ENCODE measurements at places on chromosomes 11 and 22. TPM values are rescaled to one million over a fixed set of nuclear protein-coding genes. Genes with fewer than 3 reads are reported as not detected.

DNA sequence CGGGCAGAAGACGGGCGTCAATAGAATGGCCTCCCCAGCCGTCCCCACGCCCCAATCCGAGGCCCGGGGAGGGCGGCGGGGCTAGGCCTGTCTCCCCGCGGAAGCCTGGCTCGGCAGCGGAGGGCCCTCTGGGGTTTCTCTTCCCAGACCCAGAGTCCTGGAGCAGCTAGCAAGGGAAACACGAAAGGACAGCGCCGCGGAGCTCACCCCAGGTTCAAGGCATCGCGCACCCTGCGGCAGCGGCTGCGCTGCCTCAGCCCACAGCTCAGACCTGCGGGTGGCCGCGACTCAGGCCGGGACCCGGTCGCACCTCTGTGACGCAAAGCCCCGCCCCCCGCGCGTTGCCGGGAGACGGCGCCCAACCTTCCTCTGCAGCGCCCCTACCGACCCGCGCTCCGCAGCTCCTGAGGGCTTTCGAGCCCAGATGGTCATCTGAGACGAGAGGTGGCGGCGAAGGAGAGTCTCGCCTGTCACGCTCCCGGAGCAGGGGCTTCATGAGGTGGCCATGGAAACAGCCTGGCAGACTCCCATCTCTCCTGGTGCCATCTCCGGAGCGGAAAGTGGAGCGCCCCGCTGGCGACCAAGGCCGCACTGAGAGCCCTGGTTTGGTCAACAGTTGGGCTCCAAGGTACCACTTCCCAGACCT is at the start of gene RNF141:
Gene RNF141, minus strand, starts transcription at position 273 of the 646 bp plus-strand sequence. CDS start 7,029 bp downstream, outside the sequence.
- DNase-seq, result peak; percentile 98
- peaks cover 18% of the 10 kb centered on the region for H3K4me1 ChIP-seq
- no peaks in the 10 kb centered on the region for H3K27me3 ChIP-seq
- peak within 1 kb of the TSS; percentile 58 for H3K27ac ChIP-seq

- H3K36me3 ChIP-seq, result peaks cover 60% of the 10 kb centered on the region
- DNase-seq, result no peak
- H3K27ac ChIP-seq, result no peak overlapping the region
- no peaks in the 10 kb centered on the region for H3K27me3 ChIP-seq
These were observed 11.9 kb downstream of the PCSK7 start for GRCh38 chr11:117219995-117220394.

DNA sequence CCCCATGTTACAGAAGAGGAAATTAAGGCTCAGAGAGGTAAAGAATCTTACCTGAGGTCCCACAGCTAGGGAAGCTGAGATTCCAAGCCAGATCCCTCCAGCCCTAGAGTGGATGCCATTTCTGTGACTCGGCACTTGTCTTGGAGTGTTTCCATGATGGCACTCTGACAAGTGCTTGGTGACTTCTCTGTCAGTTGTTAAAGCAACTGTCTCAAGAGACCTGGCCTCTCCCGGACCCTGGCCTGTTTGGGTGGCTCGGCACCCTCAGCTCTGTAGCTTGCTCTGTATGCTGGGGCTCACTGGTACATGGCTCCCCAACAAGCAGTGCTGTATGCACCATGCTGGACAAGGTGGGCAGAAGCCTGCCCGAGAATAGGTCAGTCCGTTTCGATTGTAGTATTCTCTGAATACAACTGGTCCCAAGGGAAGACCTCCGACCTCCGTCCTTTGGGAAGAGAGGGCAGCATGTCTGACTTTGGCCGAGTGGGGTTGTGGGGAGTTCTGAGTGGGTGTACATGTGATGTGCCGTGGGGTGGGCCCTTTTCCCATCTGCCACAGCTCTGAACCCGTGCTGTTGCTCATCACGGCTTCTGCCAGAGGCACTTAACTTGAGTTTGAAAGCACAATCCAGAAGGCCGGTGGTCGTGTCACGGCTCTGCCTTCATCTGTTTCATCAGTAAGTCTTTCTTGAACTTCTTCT is 12.4 kb downstream of the ACO2 start:
- H3K27ac ChIP-seq, result no peak overlapping the region
- H3K27me3 ChIP-seq, result no peaks in the 10 kb centered on the region
- peaks cover 29% of the 10 kb centered on the region for H3K4me1 ChIP-seq
- no peak overlapping the region for H3K4me3 ChIP-seq
- DNase-seq, result no peak

Gene PAMR1
- not detected for total RNA-seq

Measured in activated CD4-positive, alpha-beta T cell treated with anti-CD3 and anti-CD28 coated beads for 36 hours (primary cell).